ENCODE measurements at places on chromosomes 5 and 9. TPM values are rescaled to one million over a fixed set of nuclear protein-coding genes. Genes with fewer than 3 reads are reported as not detected.

DNA sequence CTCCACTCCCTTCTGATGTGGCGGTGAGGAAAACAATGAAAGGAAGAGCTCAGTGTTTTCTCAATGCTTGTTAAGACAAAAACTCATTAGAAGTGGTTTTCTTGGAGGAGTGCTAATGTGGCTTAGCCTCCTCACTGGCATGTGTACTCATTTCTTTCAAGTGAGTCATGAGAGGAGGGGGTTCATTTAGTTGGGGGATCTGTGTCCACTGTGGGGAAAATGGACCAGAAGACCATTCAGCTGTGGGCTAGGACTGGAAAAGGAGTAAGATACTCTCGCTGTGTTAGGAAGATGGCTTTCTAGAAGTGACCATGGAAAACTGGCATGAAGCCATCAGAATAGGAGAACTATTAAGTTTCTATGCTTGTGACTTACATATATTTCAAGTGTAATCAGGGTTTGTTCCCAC, 23.5 kb downstream of the KLF9 start:
- no peak for DNase-seq

- DNase-seq: no peak
Measured at GRCh38 chr5:30183795-30184194, 1009.7 kb upstream of the CDH6 start.

GRCh38 chr5:32572778-32573480, 12.4 kb upstream of the SUB1 start:
- no peak for DNase-seq

- no peak for DNase-seq
Measured at GRCh38 chr5:112799661-112800060, 61.4 kb upstream of the SRP19 start.

Gene MYMK
- not detected for total RNA-seq

Gene RNF183
- not detected for total RNA-seq

Gene TMC1
- 0.54 TPM for total RNA-seq

Gene TAF11L10
- not detected for total RNA-seq

Gene AJM1
- total RNA-seq: 0.12 TPM

Data from GM23338 (cell line).